ENCODE measurements at places on chromosomes 1 and 21.
A peak's percentile ranks its signal among the peaks of the same experiment; 100 is the strongest.

DNA sequence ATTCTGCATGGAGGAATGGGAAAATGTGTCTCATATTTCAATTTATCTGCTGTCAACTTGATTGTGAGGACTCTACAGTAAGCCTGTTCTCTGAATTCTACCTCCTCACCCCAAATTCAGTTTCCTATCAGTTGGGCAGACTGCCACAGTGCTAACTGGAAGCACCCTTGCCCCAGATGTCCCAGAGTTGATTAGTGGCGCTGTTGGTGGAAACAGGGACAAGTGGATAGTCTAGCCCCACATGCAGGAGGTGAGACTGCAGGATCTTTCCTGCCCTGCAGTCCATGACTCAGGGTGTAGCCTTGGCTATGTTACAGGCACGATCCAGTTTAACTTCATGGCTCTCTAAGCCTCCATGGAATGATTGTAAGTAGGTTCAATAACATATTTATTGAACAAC is 22.1 kb downstream of the ADAM30 start:
- DNase-seq = no peak

DNA sequence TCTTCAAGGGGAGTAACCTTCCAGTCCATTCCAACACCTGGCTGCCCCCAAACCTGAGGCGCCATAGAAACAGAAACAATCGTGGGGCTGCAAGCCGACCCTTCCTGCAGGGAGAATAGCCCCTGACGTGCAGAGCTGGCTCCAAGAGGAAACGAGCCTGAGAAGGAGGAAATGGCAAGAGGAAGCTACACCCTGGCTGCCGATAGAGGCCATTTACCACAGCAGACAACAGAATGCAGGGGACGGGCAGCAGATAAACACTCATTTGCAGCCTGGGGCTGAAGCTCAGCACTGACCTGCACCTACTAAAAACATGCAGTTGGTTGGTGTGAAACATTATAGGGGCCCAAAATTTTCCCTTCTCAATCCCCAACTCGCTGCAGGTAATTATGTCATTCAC is 8.7 kb upstream of the TDRD10 start:
- DNase-seq = no peak

- DNase-seq = peak; percentile 50
Observed at GRCh38 chr21:33360881-33361602, 36.3 kb downstream of the IFNAR1 start.

DNA sequence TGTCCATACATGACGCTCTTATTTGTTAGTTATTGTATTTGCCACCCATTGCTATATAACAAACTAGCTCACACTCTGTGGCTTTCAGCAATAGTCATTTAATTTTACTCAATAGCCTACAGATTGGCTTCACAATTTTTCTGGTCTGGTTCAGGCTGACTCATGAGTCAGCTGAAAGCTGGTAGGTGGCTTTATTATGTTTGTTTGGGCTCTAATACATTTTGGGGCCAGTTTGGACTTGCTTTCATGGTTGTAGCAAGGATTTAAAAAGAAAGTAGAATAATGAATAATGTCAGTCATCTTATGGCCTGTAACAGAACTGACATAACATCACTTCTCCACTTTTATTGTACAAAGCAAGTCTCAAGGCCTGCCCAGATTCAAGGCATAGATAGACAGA is 338.7 kb downstream of the LRRIQ3 start:
- DNase-seq = no peak

Data from SHP77 treated with DMSO at 0.1 percent for 48 hours (cell line).